Stimulated activated CD8-positive, alpha-beta memory T cell treated with anti-CD3 and anti-CD28 coated beads, Interleukin-12 subunit alpha, Interleukin-12 subunit beta, amount 100 ng/mL, for 4 hours (primary cell): ENCODE measurements at places on chromosomes 7 and 10.

DNA sequence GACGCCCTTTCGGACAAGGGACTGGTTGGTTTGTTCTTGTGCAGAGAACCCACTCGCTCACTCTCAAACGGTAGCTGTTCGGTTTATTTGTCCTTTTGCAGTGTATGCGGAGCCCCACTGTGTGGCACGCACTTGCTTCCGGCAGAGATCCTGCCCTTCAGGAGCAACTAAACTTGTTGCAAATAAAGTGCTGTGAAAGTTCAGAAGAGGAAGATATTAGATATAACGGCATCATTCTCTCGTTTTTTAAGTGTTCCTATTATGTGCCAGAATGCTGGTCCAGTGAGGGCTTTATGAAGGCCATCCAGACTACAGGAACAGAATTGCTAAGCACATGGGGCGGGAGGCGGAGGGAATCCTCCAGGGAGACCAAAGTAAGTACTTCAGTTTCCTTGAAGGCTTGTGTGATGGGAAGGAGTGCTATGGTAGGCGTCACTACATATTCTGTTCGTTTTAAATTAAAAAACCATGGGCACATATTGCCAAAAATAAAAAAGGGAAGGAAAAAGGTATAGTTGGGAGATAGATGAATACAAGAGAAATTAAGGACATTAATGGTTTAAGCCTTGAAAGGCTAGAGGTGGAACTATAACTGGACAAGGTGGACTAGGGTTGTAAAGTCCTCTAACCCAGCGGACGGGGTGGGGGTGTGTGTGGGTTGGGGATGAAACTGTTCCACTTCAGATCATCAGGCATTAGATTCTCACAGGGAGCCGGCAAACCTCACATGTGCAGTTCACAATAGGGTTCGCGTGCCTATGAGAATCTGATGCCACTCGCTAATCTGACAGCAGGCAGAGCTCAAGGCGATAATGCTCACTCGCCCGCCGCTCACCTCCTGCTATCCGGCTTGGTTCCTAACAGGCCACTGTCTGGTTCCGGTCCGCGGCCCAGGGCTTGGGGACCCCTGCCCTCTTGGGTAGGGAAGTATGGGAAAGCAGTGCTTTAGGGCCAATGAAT is 704 bp upstream of the ERLIN1 start:
- DNase-seq: no peak

DNA sequence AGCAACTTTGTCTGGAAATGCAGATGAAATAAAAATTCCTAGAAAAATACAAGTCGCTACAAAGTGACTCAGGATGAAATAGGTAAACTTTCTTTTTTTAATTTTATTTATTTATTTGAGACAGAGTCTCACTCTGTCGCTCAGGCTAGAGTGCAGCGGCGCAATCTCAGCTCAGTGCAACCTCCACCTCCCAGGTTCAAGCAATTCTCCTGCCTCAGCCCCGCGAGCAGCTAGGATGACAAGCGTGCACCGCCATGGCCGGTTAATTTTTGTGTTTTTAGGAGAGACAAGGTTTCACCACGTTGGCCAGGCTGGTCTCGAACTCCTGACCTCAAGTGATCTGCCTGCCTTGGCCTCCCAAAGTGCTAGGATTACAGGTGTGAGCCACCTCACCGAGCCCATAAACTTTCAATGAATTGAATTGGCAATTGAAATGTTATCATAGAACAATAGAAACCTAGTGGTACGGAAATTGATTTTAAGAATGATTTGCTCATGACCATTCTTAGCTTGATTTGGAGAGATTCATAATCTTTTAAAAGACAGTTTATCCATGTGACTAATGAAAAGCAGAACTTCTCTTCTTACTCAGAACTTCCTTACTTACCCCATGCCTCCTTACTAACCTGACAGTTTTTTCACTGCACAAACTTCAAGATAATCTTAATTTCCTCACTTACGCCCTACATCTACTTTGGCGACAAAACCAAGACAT is 161.7 kb downstream of the FAM107B start:
- no peak for DNase-seq

DNA sequence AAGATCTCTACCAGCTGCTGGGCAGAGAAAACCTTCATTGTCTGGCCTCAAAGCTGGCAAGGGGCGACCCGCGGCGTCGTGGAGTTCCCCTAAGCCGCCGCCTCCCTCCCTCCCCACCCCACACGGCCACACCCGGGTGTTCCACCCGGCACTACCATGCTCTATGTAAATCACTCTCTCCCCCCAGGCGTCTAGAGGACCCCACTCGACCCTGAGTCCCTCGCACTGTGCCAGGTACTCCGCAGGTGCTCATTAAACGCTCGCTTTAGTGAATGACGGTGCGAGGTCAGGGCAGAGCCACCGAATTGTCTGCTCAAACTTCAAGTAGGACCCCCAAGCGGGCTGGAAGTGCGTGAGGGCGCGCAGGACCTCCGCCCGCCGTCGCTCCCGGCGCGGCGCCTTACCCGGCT is 628 bp downstream of the PARP12 start:
- peak; percentile 45 for DNase-seq

GRCh38 chr10:17062493-17062892 is 67.1 kb downstream of the CUBN start:
- no peak for DNase-seq

- no peak for DNase-seq
Measured at GRCh38 chr7:55723621-55723941, 139.0 kb downstream of the SEPTIN14 start.

DNA sequence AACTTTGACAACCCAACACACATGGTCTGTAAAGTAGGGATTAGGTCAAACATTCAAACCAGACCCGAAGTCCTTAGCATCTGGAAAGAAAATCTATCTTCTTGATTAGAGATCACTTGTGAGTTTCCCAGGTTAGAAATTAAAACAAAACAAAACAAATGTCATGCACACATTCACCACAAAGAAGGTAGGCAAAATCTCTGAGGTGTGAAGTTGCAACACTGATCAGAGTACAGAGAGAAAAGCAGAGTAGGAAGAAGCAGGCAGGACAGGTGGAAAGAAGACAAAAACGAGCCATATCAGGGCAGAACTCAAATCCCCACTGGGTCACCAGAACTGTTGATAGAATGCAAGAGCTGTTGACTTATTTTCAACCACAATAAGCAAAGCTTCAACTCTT is 102.8 kb upstream of the THSD7A start:
- no peak for DNase-seq

GRCh38 chr7:141441837-141442627 is 109.2 kb upstream of the AGK start:
- no peak for DNase-seq

- DNase-seq: no peak
Measured at GRCh38 chr10:75493464-75493863, 62.0 kb downstream of the LRMDA start.

DNA sequence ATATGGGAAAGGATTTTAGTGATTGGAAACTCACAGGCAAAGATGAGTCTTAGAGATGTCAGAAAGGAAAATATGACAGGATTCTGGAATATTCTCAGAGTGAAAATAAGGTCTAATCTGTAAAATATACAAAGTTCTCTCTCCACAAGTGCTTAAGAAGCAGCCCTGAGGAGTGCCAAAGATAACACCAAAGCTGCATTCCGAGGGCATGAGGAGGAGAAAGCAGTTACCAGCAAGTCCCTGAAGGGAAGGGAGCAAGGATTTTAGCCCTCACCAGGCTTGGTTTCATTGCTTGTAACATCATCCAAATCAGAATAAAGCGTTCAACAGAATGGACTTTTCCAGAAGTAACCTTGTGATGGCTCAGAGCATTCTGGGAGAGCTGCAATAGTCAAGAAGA is 31.4 kb upstream of the DLX6 start:
- DNase-seq: no peak

DNA sequence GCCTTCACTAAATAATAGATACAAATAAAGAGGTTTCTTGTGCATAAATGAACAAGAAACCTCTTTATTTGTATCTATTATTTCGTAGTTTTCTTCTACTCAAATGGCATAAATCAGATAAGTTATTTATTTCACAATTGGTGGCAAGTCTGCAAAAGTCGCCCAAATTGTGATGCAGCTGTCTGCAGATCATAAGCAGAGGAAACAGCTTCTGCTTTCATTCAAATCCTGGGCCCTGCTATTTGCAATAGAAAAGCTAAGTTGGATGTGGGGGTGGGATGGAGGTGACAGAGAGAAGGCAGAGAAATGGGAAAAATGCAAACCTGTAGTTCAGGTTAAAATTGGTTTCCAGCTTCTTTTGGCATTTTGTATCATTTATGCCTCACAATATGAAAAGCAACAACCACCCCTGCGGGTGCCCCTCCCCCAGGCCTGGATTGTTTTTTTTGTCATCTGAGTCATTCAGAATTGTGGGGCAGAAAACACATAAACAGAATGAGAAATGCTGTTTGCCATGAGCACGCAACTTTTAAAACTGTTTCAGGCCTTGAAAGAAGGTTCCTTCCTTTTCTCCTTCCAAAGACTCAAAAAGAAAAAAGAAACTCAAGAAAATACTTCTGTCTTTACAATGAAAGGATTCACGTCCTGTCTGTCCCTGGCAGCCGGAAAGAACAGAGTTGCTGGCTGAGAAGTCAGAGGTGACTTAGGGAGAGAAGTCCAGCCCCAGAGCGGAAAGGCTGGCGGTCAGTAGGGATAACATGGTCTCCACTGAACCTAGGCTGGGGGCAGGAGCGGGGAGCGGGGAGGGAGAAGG is 132.9 kb downstream of the BAMBI start:
- no peak for DNase-seq

GRCh38 chr10:88241501-88241900 is 341.6 kb downstream of the RNLS start:
- DNase-seq: no peak

DNA sequence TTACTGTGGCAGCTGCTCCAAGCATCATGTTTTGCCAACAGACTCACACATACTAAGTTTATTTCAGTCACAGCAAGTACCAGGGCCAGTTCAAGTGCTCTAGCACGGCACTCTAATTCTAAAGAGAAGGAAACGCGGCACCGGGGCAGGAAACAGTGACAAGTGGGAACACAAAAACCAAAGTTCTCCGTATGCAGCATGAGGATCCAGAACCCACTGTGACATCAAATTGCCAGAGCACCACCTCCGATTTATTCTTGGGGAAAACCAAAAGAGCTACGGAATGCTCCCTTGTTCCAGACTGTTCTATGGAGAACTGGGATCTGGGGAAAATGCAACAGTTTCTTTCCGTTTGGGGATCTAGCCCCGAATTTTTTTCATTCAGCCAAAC is 448 bp upstream of the PTER start:
- no peak for DNase-seq

- no peak for DNase-seq
Measured at GRCh38 chr7:13907831-13908230, 81.6 kb downstream of the ETV1 start.

DNA sequence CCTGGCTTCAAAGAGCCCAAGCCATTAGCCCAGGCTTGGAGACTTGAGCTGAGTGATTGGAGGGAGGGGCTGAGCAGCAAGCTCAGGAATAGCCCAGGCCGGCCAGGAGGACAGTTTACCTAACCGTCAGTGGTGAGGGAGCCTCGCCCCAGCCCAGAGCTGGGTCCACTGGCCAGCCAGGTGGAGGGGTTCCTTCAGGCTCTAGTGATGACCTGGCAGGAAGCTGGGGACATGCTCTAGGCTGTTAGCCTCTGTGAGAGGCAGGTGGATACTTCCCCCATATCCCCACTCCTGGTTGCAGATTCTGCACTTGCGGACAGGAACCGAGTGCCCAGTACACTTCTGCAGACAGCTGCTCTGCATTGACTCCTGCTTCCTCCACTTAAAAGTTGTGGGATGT is 61.2 kb upstream of the ANTXRL start:
- DNase-seq: no peak

- no peak for DNase-seq
Measured at GRCh38 chr10:93821051-93821772, 63.5 kb downstream of the LGI1 start.

GRCh38 chr10:104104926-104105325 is 17.0 kb upstream of the SFR1 start:
- DNase-seq: no peak

GRCh38 chr10:19549503-19549902 is 266.7 kb upstream of the PLXDC2 start:
- no peak for DNase-seq

GRCh38 chr7:141820067-141820466 is 21.2 kb downstream of the PRSS37 start:
- no peak for DNase-seq

DNA sequence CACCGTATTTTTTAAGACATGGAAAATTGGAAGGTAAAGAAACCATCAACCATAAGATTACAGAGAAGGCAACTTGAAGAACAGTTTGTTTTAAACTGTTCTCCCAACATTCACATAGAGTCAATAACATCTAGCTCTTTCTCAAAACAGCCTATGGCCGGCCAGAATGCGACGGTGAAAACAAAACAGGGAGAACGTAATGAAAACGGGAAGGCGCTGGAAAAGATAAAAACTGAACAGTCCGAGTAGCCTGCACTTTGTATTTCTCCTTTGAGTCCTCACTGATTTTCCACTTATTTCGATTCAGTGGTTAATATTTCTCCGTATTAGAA is 637 bp downstream of the MICU1 start:
- no peak for DNase-seq

GRCh38 chr7:136045992-136046391 is 68.8 kb upstream of the MTPN start:
- no peak for DNase-seq

DNA sequence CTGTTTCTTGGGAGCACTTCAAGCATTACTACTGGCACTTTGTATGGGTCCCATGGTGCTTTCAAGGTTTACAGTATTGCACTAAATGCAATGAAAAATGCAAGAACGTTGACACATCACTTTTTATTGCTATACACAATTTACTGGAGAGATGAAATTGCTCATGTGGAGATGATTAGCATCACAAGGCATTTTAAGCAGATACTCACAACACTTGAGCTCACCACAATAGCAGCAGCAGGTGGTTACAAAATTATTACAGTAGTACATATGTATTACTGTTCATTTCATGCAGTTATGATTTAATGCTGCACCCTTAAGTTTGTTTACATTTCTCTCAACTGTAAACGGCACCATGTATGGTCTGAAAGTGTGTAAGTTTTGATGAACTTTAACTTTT is 537.7 kb downstream of the GRM8 start:
- DNase-seq: no peak

GRCh38 chr7:109696723-109697122 is 1127.0 kb downstream of the DNAJB9 start:
- no peak for DNase-seq

GRCh38 chr7:7653593-7654187 is 13.1 kb downstream of the UMAD1 start:
- DNase-seq: no peak

DNA sequence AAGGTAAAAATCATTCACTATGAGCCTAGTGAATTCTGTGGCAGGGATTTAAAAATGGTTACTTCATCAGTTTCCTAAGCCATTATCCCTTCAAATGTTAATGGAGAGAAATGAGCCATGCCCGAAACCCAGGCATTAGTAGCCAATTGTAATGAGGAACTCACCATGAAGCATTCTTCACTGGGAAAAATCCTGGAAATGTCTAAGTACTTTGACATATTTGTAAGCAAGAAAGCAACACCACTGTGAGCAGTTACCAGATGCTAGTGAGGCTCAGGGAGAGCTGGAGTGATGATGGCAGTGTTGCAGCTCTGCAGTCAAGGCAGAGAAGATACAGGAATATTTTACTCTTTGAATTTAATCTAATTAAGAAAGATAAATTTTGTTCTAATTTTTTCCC is 220.0 kb upstream of the MBL2 start:
- DNase-seq: no peak

GRCh38 chr10:131959841-131960240 is 21.9 kb downstream of the BNIP3 start:
- DNase-seq: no peak
